Muscle of leg (tissue), 16 donors: ENCODE measurements at places on chromosomes 4 and X. TPM values are rescaled to one million over a fixed set of nuclear protein-coding genes. Genes with fewer than 3 reads are reported as not detected.

DNA sequence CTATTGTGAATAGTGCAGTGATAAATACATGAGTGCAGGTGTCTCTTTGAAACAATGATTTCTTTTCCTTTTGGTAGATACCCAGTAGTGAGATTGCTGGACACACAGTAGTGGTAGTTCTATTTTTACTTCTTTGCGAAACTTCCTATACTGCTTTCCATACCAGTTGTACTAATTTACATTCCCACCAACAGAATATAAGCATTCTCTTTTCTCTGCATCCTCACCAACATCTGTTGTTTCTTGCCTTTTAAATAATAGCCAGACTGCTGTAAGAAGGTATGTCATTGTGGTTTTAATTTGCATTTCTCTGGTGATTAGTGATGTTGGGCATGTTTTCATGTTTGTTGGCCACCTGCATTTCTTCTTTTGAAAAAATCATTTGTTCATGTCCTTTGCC, 105.9 kb downstream of the COL4A6 start:
- H3K4me1 ChIP-seq: no peaks in the 10 kb centered on the region
- H3K27ac ChIP-seq: no peak overlapping the region
- no peaks in the 10 kb centered on the region for H3K36me3 ChIP-seq
- peaks cover 2% of the 10 kb centered on the region for H3K27me3 ChIP-seq

- peak within 1 kb of the TSS; percentile 94 for H3K4me3 ChIP-seq
- peaks cover 5% of the 10 kb centered on the region for H3K36me3 ChIP-seq
- peaks cover 13% of the 10 kb centered on the region for H3K4me1 ChIP-seq
Observed at GRCh38 chr4:185395238-185395955, at the start of gene LRP2BP. Gene LRP2BP, minus strand, starts transcription at chr4:185395924. Its CDS starts 17,738 bp downstream, at chr4:185378186.

- H3K27me3 ChIP-seq: no peaks in the 10 kb centered on the region
- H3K4me3 ChIP-seq: no peak overlapping the region
- H3K27ac ChIP-seq: no peak overlapping the region
- H3K4me1 ChIP-seq: no peaks in the 10 kb centered on the region
Observed at GRCh38 chr4:152634110-152634760, 45.6 kb downstream of the TMEM154 start.

DNA sequence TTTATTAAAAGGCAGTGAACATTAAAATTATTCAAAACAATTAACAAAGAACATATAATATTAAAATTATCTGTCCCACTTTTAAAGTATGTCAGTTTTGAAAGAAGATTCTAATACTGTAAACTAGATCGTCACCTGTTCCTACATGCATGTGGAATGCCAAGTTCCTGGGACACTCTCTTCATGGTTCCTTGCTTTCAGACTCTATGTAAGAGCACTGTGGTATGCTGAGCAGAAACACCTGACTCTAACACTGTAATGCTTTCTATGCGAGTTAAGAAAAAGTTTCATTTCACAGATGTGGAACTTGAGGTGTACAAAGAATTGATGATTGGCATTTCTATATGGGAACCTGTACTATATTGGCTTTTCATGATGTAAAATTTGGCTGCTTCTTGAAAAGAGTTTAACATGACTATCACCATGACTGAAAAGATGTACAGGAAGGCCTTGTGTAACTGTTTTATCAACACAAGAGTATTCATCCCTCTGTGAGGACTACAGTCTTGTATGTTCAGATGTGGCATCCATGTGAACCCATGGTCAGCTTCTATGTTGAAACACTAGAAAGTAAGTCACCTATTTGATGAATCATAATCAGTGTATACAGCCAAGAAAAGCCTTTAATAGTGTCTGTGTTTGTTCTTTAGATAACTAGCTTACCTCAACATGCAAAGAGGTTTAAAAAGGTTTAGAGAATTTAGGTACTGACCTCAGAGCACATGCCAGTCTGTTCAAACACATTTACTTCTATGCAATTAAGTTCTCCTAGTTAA, 354.5 kb downstream of the ARHGAP24 start:
- H3K4me1 ChIP-seq: peaks cover 20% of the 10 kb centered on the region
- no peaks in the 10 kb centered on the region for H3K27me3 ChIP-seq
- H3K36me3 ChIP-seq: no peaks in the 10 kb centered on the region
- H3K4me3 ChIP-seq: no peak overlapping the region

DNA sequence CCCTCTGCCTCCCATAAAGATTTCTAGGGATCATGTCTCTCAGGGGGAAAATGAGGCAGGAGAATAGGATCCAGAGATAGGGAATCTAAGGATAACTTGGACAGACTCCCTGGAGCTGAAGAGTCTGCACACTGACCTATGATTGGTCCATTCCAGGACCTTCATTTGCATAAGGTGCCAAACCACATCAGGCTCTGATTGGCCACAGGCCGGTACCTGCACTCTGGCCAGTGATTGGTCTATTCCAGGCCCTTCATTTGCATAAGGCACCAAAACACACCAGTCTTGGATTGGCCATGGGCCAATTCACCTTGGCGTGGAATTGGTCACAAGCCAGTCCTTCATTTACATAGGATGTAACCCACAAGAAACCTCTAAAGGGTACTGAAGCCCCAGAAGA, 4.0 kb upstream of the HERC5 start:
- H3K4me3 ChIP-seq: no peak overlapping the region
- no peak overlapping the region for H3K27ac ChIP-seq
- H3K36me3 ChIP-seq: no peaks in the 10 kb centered on the region
- peaks cover 4% of the 10 kb centered on the region for H3K4me1 ChIP-seq
- H3K27me3 ChIP-seq: peaks cover 13% of the 10 kb centered on the region

GRCh38 chrX:46642145-46642544, 68.6 kb downstream of the CHST7 start:
- no peaks in the 10 kb centered on the region for H3K36me3 ChIP-seq
- peaks cover 2% of the 10 kb centered on the region for H3K4me1 ChIP-seq
- DNase-seq: peak; percentile 21
- no peak overlapping the region for H3K27ac ChIP-seq
- H3K4me3 ChIP-seq: no peak overlapping the region
- peaks cover 20% of the 10 kb centered on the region for H3K27me3 ChIP-seq

DNA sequence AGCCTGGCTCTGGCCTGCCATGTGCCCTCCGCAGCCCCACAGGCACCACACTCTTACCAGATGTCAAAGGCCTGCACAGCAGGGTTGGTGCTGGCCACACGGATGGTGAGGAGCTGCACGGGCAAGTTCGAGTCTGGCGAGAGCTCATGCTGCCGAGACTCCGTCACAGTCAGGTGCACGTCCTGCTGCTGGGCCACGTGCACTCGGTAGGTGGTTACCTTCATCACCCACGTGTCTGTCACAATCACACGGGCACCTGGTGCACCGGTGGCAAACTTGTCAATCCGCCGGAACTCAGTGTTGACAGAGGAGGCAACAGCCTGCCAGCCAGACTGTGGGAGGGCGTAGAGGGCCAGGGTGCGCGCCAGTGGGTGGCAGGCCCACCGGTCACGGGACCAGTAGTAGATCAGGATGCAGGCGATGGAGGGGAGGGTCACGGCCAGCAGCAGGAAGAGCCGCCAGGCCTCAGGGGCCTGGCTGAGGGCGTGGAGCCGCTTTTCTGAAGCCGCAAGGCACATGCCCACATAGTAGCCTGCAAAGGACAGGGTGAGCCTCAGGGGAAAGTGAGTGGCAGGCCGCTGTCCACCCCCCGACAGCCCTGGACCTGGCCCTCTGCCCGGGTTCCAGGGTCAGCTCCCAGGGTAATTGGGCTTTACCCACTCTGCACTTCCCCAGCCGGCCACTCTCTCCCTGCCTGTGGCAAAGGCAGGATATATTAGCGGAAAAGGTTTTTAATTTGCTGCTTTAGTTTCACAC, 2.9 kb downstream of the TMEM129 start:
- no peak overlapping the region for H3K27ac ChIP-seq
- H3K27me3 ChIP-seq: no peaks in the 10 kb centered on the region
- H3K4me3 ChIP-seq: no peak overlapping the region
- no peak for DNase-seq
- peaks cover 27% of the 10 kb centered on the region for H3K36me3 ChIP-seq

DNA sequence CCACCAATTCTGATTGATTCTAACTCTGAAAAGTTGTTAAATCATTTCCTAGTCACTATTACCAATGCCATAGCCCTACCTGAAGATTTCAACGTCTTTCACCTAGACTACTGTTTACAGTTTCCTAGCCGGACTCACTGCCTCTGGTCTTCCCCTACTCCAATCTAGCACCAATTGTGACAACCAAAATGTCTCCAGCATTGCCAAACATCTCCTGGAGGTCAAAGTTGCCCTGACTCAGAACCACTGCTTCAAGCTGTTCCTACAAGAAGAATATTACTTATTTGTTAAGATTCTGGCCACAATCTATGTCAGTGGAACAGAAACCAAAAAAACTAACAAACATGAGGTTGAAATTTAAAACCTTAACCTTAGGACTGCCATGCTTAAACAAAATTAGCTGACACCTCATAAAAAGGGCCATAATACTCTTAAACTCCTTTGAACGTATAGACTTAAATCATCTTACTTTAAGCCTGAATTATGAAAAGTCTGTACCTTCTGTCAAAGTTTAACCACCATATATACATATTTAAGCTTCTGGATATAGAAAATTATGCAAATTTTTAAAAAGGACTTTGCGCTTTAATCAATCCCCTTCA, 2.1 kb downstream of the PDS5A start:
- H3K4me3 ChIP-seq: peak overlapping the region; percentile 93
- H3K27me3 ChIP-seq: no peaks in the 10 kb centered on the region
- no peak for DNase-seq
- peaks cover 28% of the 10 kb centered on the region for H3K36me3 ChIP-seq
- H3K27ac ChIP-seq: no peak overlapping the region

- peak overlapping the region; percentile 86 for H3K27ac ChIP-seq
- H3K36me3 ChIP-seq: no peaks in the 10 kb centered on the region
- H3K4me3 ChIP-seq: no peak overlapping the region
- no peaks in the 10 kb centered on the region for H3K27me3 ChIP-seq
Observed at GRCh38 chr4:8515316-8516060, 64.7 kb upstream of the GPR78 start.

- no peak overlapping the region for H3K27ac ChIP-seq
- no peak for DNase-seq
- H3K4me3 ChIP-seq: no peak overlapping the region
- H3K27me3 ChIP-seq: no peaks in the 10 kb centered on the region
Observed at GRCh38 chrX:101999644-102000539, 68.1 kb upstream of the ZMAT1 start.

GRCh38 chr4:56414135-56414670, 21.2 kb downstream of the PPAT start:
- DNase-seq: no peak
- H3K36me3 ChIP-seq: no peaks in the 10 kb centered on the region
- peak overlapping the region; percentile 43 for H3K27ac ChIP-seq
- H3K27me3 ChIP-seq: no peaks in the 10 kb centered on the region

DNA sequence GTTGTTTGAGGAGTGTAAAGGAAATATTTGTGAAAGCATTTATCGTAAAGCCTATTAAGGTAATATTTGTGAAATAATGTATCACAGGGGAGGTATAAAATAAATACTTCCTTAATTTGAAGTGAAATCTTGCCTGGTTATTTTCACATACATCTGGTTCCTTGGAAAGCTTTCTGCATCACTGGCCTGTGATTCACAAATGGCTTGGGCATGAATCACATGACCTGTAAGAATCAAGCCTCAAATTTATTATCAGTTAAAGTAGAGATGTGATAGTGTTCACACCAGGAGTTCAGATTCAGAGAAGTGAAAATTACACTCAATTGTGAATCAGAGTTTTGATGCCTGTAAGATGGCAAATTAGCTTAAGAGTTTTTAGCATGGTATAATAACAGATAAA, 1911.4 kb downstream of the STIM2 start:
- H3K27me3 ChIP-seq: no peaks in the 10 kb centered on the region
- no peak overlapping the region for H3K27ac ChIP-seq
- H3K4me1 ChIP-seq: no peaks in the 10 kb centered on the region
- no peaks in the 10 kb centered on the region for H3K36me3 ChIP-seq
- H3K4me3 ChIP-seq: no peak overlapping the region
- DNase-seq: no peak

DNA sequence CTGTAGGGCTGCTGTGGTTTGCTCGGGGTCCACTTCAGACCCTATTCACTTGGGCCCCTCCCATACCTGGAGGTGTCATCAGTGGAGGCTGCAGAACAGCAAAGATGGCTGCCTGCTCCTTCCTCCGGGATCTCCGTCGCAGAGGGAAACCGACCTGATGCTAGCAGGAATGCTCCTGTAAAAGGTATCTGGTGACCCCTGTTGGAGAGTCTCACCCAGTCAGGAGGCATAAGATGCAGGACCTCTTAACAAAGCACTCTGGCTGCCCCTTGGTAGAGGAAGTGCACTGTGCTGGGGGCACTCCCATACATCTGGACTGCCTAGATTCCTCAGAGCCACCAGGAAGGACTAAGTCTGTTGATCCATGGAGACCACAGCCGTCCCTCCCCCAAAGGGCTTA, 296.9 kb downstream of the GRID2 start:
- H3K27me3 ChIP-seq: no peaks in the 10 kb centered on the region
- DNase-seq: no peak
- H3K4me3 ChIP-seq: no peak overlapping the region
- no peaks in the 10 kb centered on the region for H3K36me3 ChIP-seq

GRCh38 chrX:44022964-44023363, 49.8 kb upstream of the NDP start:
- H3K27me3 ChIP-seq: peaks cover 4% of the 10 kb centered on the region
- no peak overlapping the region for H3K4me3 ChIP-seq
- no peak for DNase-seq
- no peaks in the 10 kb centered on the region for H3K4me1 ChIP-seq

Gene CXCL13
- polyA plus RNA-seq: 7.9 TPM

Gene KDR
- 50.1 TPM for polyA plus RNA-seq

Gene MAGEA10
- polyA plus RNA-seq: not detected

Gene STPG2
- not detected for polyA plus RNA-seq

Gene SMC1A
- 34.0 TPM for polyA plus RNA-seq

Gene H2BW2
- polyA plus RNA-seq: 0.26 TPM

Gene GNL3L
- polyA plus RNA-seq: 19.4 TPM
